Daoy (cell line): ENCODE measurements at places on chromosomes 16 and 17. TPM values are rescaled to one million over a fixed set of nuclear protein-coding genes. Genes with fewer than 3 reads are reported as not detected.

Gene IL17C
- total RNA-seq, result not detected in 2 replicates

DNA sequence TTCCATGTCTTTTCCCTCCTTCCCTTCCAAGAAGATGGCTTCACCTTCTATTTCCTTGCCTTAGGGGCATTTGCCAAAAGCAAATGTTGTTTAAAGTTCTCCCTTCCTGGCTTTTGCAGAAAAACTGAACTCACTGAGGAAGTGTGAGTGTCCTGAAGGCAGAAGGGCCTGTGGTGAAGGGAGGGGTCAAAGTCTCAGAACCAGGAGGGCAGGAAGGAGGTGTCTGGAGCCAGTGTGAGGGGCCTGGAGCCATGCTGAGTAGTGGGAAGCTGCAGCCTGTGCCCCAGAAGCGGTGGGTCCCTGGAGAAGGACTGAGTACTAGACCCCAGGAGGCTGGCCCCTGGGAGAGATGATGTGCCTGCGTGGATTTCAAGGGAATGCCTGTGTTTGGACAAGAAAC lies 23.8 kb upstream of the SUPT4H1 start:
- no peak for DNase-seq

Gene TEX19
- total RNA-seq, result not detected in 2 replicates

GRCh38 chr17:62597150-62597549 lies 30.3 kb upstream of the MRC2 start:
- DNase-seq, result no peak

DNA sequence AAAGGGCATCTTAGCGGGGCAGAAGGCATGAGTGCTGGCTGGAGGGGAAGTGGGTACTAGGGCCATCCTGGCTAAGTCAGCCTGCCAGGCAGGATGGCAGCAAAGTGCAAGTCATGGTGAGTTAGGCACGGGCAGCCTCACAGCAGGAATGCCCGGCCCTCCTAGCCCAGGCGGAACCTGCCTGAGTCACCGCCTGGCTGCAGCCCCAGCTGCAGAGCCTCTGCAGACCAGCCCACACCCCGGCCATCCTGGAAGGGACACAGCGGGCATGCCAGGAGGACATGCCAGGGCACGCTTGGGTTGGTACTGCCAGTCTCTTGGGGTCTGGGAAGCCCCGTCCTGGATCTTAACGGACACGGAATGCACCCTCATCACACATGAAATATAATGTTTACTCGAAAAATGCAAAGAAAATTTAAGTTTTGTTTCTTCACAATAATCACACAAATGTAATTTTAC lies 5.0 kb upstream of the ALDH3A1 start:
- DNase-seq, result peak; percentile 96

DNA sequence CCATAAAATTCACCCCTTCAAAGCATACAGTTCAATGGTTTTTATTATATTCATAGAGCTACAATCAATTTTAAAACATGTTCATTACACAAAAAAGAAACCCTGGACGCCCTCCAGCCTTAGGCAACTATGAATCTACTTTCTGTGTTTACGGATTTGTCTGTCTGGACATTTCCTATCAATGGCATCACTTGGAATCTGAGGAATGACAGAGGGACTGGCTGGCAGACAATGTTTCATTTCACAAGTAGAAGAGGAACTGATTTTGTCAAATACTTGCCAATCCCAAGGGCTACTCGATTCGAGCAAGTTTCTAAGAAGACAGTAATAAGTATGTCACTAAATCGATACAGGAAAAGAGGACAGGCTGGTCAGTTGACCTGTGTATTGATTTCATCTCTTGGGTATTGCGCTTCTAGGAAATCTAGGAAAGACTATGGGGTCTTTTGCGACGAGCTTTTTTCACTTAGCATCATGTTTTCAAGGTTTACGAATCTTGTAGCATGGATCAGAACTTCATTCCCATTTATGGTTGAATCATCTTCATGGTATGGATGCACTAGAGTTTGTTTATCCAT lies 56.6 kb downstream of the RGS9 start:
- no peak for DNase-seq

Gene ACSF2
- total RNA-seq, result 8.2 and 19.3 TPM in 2 replicates

Gene SRL
- not detected in 2 replicates for total RNA-seq

DNA sequence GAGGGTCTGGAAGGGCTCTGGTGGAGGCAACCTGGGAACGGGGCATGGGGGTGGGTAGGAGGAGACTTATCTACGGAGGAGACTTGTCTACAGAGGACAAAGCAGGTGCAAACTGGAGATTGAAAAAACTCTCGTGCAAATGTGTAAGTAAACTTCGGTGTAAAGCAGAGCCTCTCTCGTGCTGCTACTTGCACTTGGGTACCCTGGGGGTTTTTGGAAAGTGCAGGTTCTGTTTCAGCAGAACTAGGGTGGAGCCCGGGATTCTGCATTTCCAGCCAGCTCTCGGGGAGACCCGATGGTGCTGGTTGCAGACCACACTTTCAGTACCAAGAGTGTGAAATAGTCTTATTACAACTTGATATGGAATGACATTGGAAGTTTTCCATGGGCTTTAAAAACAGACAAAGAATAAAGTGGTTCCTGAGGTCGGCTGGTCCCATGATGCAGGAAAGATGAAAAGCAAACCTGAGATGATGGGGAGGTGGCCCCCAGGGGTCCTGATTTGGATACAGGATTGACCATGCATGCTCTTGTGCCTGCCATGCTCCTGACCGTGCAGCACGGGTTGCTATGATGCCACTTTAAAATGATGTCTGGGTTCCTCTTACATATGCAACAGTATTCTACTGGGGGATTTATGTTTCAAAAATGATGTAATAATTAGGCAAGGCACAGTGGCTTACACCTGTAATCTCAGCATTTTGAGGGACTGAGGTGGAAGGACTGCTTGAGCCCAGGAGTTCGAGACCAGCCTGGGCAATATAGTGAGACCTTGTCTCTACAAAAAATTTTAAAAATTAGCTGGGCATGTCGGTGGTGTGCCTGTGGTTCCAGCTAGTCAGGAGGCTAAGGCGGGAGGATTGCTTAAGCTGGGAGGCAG lies 69.3 kb downstream of the IRF8 start:
- no peak for DNase-seq

GRCh38 chr16:51941412-51941811 lies 605.5 kb downstream of the TOX3 start:
- DNase-seq, result no peak

DNA sequence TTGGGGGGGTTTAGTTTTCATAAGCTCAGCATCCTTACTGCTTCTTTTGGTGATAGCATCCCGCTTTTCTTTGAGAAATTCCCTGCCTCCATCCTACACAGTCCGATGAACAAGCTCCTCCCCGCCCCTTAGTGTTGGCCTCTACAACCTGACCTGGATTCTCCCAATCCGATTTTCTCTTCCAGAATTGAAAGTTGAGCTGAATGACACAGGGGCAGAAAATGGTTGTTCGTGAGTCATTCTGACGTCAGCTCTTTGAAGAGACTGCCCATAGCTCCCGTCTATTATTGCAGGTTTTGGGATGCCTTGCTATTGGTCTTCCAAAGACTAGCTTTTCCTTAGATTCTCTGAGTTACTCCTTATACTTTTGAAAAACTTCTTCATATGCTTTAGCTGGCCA lies 279.7 kb downstream of the SLC39A11 start:
- peak; percentile 78 for DNase-seq

Gene ZNHIT3
- 56.0 and 61.0 TPM in 2 replicates for total RNA-seq

- DNase-seq, result peak; percentile 79
Observed at GRCh38 chr17:73393962-73394361, 82.2 kb upstream of the CDC42EP4 start.

- DNase-seq, result no peak
Observed at GRCh38 chr16:56387396-56387795, 37.9 kb downstream of the AMFR start.

DNA sequence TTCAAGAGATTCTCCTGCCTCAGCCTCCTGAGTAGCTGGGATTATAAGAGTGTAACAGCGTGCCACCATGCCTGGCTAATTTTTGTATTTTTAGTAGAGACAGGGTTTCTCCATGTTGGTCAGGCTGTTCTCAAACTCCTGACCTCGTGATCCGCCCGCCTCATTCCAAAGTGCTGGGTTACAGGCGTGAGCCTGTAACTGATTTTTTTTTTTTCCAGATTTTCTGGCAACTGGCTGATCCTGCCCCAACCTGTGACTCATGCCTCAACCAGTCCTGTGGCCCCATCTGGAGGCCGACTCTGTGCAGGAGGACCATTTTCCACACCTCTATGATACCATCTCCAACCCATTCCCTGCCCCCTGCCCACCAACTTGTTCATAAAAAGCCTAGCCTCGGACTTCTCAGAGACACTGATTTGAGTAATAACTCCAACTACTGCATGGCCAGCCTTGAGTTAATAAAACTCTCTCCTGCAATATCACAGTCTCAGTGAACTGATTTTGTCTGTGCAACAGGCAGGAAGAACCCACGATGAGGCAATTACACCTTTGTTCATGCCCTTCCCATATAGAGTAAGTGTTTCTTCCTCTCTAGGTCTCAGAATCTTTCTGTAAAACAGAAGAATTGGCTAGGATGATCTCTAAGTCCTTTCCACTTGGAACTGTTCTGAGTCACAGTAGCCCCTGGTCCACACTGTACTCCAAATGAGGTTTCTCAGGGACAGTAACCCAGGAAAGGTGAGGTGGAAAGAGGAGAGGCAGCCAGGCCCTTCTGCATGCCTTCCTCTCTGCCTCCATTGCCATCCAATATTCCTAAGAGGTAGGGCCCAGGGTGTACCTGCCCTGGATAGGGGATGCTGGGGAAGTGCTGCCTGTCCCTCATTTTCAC lies 8.8 kb upstream of the CNOT1 start:
- peak; percentile 74 for DNase-seq

- no peak for DNase-seq
Observed at GRCh38 chr17:70295329-70295728, 126.0 kb downstream of the KCNJ2 start.

DNA sequence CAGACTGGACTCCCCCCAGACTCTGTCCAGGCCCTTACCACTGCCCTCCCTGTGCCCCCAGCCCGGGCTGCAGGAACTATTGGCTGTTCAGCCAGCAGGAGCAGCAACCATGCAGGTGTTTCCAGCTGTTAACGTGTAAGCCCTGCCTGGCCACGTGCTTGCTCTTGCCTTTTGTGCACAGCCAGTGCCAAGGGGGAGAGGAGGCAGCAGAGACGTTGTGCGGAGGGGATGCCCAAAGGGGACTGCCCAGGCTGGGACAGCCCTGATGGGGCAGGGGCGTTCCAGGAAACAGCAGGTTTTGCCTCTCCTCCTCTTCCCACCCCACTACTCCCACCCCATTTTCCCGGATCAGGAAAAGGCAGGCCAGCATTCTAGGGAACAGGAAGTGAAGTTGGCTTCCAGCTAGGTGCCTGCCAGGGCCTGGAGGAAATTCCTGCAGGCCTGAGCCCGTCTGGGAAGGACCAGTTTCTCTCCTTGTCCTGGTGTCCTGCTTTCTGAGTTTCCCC lies 16.7 kb upstream of the LASP1NB start:
- DNase-seq, result no peak

GRCh38 chr17:9700754-9701476 lies 55.6 kb downstream of the USP43 start:
- DNase-seq, result no peak

Gene LPO
- total RNA-seq, result 0.06 TPM in 1 of 2 replicates, not detected in the other

Gene SDR42E2
- total RNA-seq, result not detected in 2 replicates

Gene OTOP2
- not detected in 2 replicates for total RNA-seq

Gene TEKT1
- not detected in 2 replicates for total RNA-seq

GRCh38 chr16:75250809-75251279 lies 580 bp downstream of the BCAR1 start:
- no peak for DNase-seq

- no peak for DNase-seq
Observed at GRCh38 chr16:10923650-10924214, 18.5 kb downstream of the DEXI start.

Gene GRAPL
- total RNA-seq, result not detected in 2 replicates

DNA sequence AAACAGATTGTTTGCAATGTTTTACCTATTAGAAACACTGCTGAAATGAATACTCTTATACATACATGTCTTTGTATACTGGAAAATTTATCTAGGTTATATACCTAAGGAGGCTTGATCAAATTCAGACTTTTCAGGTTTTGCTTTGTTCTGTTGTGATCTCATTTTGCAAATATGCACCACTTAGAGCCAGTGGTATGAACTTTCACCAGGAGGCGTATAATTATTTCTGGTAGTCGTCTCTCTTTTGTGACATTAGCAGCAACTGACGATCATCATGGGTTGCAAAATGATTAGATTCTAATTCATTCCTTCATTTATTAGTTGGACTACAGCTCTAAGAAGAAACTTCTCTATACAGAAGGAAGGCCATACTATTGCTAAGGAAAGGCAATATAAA lies 26.9 kb downstream of the AP1G1 start:
- peak; percentile 7 for DNase-seq

Gene HASPIN
- 11.0 and 12.7 TPM in 2 replicates for total RNA-seq

- peak; percentile 68 for DNase-seq
Observed at GRCh38 chr17:57671667-57672632, 73.1 kb downstream of the CCDC182 start.

- no peak for DNase-seq
Observed at GRCh38 chr17:33550261-33550660, 257.2 kb upstream of the ASIC2 start.

DNA sequence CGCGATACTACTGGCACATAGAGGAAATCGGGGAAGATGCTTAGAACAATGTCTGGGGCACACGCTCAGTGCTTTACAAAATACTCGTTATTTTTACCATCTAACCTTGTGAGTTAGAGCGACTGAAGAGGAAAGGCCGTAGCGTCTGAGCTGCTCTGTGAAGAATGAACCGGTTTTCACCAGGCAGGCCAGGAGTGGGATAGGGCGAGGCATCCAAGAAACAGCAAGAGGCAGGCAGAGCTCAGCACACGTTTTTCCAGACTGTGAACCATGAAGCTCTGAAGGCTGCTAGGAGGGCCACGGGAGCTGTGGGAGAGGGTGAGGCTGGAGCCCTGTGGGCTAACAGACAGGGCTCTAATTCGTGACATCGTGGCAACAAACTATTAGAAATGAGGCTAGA lies 95.5 kb downstream of the MRM3 start:
- DNase-seq, result no peak

GRCh38 chr17:66957951-66958579 lies 6.4 kb upstream of the CACNG4 start:
- DNase-seq, result no peak

Gene EFNB3
- 1.0 and 2.1 TPM in 2 replicates for total RNA-seq

Gene ELP5
- 34.9 and 50.3 TPM in 2 replicates for total RNA-seq

- DNase-seq, result no peak
Observed at GRCh38 chr16:60729051-60729450, 1307.2 kb downstream of the CDH8 start.
